ENCODE measurements at places on chromosomes 7 and 10. TPM values are rescaled to one million over a fixed set of nuclear protein-coding genes. Genes with fewer than 3 reads are reported as not detected.

WAPL gene
- 54.3 TPM for total RNA-seq

DNA sequence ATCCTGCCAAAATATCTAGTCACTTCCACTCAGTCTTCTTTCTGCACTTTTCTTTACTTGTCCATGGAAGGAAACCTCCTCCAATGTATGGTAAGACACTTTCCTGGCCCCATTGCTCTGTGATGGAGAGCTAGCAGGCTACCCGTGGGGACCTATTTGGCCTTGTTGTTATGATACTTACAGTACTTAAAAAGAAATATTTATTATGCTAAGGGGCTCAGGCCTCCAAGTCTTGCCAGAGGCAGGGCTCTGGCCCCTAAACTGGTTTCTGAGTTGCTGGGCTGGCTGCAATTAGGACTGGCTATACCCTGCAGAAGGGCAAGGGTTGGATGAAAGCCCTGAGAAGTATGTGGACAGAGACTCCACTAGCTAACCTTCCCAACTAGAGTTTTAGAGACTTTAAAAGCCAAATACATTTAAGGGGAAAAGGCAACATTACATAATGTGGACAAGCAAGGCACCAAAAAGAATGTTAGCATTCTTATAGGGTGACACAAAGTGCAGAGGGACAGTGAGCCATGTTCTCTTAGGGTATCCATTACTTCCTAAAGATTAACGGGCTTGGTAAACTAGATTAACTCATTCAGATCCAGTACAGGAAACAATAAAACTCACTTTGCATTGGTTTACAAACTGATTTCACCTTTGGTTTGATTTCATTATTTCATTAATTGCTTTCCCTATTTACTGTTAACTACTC, 84.9 kb upstream of the INHBA start:
- DNase-seq = no peak
- H3K27ac ChIP-seq = no peak overlapping the region
- H3K4me1 ChIP-seq = no peaks in the 10 kb centered on the region
- H3K36me3 ChIP-seq = no peaks in the 10 kb centered on the region
- no peak overlapping the region for H3K4me3 ChIP-seq

GRCh38 chr10:100817268-100817839, 72.0 kb downstream of the PAX2 start:
- H3K27ac ChIP-seq = no peak overlapping the region
- peaks cover 6% of the 10 kb centered on the region for H3K27me3 ChIP-seq
- no peak for DNase-seq
- H3K36me3 ChIP-seq = no peaks in the 10 kb centered on the region

GRCh38 chr7:130273933-130274255, 7.2 kb downstream of the CPA2 start:
- H3K4me3 ChIP-seq = no peak overlapping the region

GRCh38 chr10:34031400-34031799, 696.9 kb upstream of the NRP1 start:
- no peaks in the 10 kb centered on the region for H3K36me3 ChIP-seq
- no peaks in the 10 kb centered on the region for H3K4me1 ChIP-seq
- H3K27ac ChIP-seq = no peak overlapping the region
- H3K4me3 ChIP-seq = no peak overlapping the region
- no peak for DNase-seq
- no peaks in the 10 kb centered on the region for H3K27me3 ChIP-seq

GRCh38 chr7:141844256-141844655, 3.0 kb upstream of the PRSS37 start:
- no peak overlapping the region for H3K4me3 ChIP-seq
- DNase-seq = no peak
- no peaks in the 10 kb centered on the region for H3K27me3 ChIP-seq

DNA sequence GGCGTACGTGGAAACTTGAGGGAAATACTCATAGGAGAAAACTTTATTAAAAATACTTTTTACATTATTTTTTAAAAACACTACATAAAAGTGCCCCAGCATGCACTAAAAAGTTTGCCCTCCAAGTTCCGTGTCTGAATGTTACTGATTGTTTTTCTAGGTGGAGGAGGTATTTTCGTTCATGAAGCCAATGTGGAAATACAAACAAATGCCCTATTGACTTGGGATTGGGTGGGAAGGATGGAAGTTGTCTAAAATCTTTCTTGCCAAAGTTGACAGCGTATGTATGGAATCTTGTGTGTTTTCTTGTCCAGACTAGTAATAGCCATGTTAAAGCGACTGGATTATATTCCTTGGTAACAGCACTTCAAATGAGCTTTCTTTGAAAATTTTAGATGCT, 1.2 kb downstream of the PROSER2 start:
- no peak overlapping the region for H3K27ac ChIP-seq
- H3K4me1 ChIP-seq = peaks cover 6% of the 10 kb centered on the region
- peaks cover 31% of the 10 kb centered on the region for H3K27me3 ChIP-seq
- H3K4me3 ChIP-seq = no peak overlapping the region
- no peak for DNase-seq

DNA sequence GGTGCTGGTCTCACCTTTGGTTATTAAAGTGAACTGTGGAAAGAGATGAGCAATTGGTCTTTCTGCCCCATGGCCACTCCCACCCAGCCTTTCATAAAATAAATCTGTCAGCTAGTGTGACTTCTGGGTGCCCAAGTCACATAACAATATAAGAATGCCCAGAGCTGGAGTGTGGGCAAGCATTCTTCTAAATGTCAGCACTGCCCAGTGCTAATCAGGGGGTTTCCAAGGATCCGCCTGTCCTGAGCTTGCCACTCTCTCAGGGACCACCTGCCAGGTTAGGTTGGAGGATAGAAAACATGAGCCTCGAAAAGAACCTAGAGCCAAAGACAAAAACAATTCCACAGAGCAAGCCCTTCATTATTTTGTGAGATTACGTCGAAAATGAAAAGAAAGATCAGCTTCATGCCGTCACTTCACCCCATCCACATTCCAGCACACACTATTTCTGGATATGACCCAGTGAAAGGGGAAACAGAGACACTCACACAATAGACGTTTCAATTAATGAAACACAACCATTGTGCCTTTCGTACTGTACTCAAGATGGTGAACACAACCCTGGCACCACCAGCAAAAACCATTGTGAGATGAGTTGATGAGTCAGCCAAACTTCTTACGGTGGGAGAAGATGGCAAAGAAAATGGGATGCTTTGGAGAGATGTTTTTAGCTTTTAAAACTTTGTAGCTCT, 30.8 kb downstream of the SCRN1 start:
- H3K4me1 ChIP-seq = peaks cover 9% of the 10 kb centered on the region
- H3K4me3 ChIP-seq = no peak overlapping the region
- H3K27me3 ChIP-seq = no peaks in the 10 kb centered on the region
- no peak for DNase-seq

Data from CD4-positive, CD25-positive, alpha-beta regulatory T cell (primary cell).